ENCODE measurements at places on chromosomes 5 and 9.

DNA sequence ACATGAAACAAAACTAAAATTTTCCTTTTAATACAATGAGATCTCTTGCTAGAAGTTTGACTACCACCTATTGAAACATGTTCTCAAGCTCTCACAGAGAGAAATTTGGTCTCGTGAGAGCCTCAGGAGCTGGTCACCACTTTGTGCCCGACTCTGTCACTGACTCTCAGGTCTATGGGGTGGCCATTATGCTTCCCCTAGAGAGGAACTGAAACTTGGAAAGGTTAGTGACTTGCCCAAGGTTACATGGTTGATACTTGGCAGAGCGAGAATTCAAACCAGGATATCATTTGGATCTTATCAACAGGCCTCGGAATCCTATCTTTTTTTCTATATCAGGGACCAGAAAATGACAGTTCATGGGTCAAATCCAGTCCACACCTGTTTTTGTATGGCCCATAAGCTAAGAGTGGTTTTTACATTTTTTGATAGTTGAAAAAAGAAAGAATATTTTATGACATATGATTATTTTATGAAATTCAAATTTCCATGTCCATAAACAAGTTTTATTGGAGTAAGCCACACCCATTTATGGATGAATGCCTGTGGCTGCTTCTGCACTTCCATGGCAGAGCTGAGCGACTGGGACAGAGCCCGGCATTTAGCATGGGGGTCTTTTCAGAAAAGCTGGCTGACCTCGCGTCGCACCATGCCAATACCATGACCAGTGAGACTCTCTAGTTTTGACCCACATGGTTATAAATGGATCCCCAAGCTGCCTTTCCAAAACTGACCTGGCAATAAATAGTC is 44.8 kb upstream of the EQTN start:
- DNase-seq, result no peak

GRCh38 chr5:66538531-66538930 is 57.7 kb upstream of the MAST4 start:
- no peak for DNase-seq

DNA sequence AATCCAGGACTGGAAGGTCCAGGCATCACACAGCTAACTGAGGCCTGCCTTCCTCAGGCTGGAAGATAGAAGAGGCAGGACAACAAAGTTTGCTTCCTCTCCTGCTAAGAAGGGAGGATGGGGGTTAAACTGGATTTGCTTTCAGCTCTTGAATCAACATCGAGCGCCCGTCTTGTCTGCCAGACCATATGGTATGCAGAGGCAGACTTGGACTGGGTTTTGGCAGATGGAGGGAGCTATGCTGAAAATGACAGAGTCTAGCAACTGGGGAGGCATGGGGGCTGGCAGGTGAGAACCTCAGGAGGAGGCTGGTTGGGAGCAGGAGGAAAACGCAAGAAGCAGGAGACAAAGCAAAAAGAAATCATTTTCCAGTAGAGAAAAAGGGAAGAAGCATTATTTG is 289.5 kb upstream of the IL12B start:
- DNase-seq, result no peak

GRCh38 chr5:174300941-174301761 is 255.6 kb downstream of the NSG2 start:
- no peak for DNase-seq

DNA sequence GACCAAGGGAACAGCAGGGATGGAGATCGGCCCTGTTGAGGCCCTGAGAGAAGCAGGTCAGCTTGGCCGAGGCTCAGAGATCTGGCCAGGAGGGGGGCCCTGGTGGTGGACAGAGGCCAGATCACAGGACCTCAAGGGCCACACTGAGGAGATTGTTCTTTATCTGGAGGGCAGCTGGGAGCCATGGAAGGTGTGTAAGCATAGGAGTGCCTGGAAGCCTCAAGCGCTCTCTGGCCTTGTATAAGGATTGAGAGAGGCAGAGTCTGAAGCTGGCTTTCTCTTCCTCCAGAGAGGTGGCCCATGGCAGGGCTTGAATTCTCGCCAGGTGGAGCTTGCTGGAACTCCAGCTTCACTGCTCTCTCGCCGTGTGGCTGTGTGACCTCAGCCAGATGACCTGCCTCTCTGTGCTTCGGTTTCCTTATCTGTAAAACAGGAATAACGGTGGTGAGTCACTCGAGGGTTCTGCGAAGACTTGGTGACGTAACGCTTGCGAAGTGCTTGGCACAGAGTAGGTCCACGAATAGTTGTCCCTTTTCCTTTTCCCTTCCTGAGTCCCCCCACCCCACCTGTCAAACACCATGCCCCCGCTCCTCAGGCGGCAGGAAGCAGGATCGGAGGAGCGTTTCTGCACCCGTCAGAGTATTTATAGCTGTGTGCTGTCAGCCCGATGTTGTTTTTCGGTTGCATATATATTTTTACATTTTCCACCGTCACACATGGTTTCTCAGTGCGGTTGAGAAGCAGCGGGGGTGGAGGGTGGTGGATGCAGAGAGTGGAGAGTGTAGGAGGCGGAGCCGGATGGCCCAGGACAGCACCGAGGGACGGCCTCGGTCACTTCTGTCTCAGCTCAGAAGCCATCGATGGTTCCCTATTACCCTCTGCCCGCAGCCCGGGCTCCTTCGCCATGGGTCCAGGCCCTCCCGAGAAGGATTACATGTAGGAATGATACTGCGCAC is 17.0 kb upstream of the CRB2 start:
- no peak for DNase-seq

GRCh38 chr5:11311731-11312130 is 550.7 kb upstream of the DAP start:
- no peak for DNase-seq

- peak; percentile 31 for DNase-seq
Measured at GRCh38 chr9:135990468-135991429, 29.6 kb upstream of the UBAC1 start.

- no peak for DNase-seq
Measured at GRCh38 chr5:150851039-150851438, 4.7 kb downstream of the IRGM start.

GRCh38 chr5:6729386-6730310 is 16.4 kb downstream of the TENT4A start:
- DNase-seq, result no peak

All from fibroblast of skin of left quadriceps (primary cell).